Kidney epithelial cell (primary cell): ENCODE measurements at places on chromosomes 3 and 15. TPM values are rescaled to one million over a fixed set of nuclear protein-coding genes. Genes with fewer than 3 reads are reported as not detected.

DIPK2A gene
- total RNA-seq: 9.4 and 11.2 TPM in 2 replicates

THBS1 gene
- 67.3 and 84.0 TPM in 2 replicates for total RNA-seq

ATP13A5 gene
- not detected in 2 replicates for total RNA-seq

SAMMSON gene
- not detected in 2 replicates for total RNA-seq

CASR gene
- 0.04 and 0.07 TPM in 2 replicates for total RNA-seq

TRPM1 gene
- 1.2 TPM in 1 of 2 replicates, not detected in the other for total RNA-seq

VWA5B2 gene
- total RNA-seq: 0.07 TPM in 1 of 2 replicates, not detected in the other

CCDC54 gene
- not detected in 2 replicates for total RNA-seq

CEMIP gene
- under 0.01 and 0.07 TPM in 2 replicates for total RNA-seq

CISH gene
- 3.8 and 4.8 TPM in 2 replicates for total RNA-seq

NLGN1 gene
- total RNA-seq: 0.21 and 4.5 TPM in 2 replicates

GDPGP1 gene
- total RNA-seq: 8.1 and 11.0 TPM in 2 replicates

FGF7 gene
- not detected in 2 replicates for total RNA-seq

BCL6 gene
- total RNA-seq: 5.8 and 8.9 TPM in 2 replicates

KY gene
- 0.04 and 0.27 TPM in 2 replicates for total RNA-seq

GP9 gene
- not detected in 2 replicates for total RNA-seq

HYKK gene
- total RNA-seq: 3.9 and 4.4 TPM in 2 replicates

GRCh38 chr3:60190073-60190472 is 1061.2 kb downstream of the FHIT start:
- no peak for DNase-seq

- DNase-seq: no peak
Measured at GRCh38 chr3:188769831-188770230, 401.9 kb upstream of the TPRG1 start.

DNA sequence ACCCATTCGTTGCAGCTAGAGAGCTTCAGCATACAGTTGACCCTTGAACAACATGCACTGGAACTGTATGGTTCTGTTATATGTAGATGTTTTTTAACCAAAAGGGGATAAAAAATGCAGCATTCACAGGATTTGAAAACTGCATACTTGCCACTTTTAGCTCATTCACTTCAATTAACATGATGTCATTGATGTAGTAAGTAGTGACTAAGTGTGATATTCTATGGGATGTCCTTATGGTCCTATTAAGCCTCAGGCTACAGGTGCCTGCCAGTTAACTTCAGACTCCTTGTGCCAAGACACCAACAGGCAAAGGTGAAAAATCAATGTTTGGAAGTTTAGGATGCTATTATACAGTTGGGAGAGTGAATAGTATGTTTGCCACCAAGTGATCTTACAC is 553.6 kb upstream of the NECTIN3 start:
- no peak for DNase-seq

DNA sequence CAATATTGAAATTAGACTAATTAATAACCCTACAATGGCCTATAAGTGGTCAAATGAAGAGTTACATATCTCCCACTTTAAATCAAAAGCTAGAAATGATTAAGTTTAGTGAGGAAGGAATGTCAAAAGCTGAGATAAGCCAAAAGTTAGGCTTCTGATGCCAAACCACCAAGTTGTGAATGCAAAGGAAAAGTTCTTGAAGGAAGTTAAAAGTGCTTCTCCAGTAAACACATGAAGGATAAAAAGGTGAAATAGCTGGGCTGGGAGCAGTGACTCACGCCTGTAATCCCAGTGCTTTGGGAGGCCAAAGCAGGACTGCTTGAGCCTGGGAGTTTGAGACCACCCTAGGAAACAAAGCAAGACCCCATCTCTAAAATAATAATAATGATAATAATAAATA is 46.9 kb upstream of the DCUN1D1 start:
- no peak for DNase-seq

- no peak for DNase-seq
Measured at GRCh38 chr15:71943806-71944205, 133.5 kb downstream of the NR2E3 start.

- DNase-seq: no peak
Measured at GRCh38 chr15:66831801-66832390, 129.9 kb downstream of the SMAD6 start.

- DNase-seq: no peak
Measured at GRCh38 chr3:73999501-73999900, 374.8 kb upstream of the PDZRN3 start.

- DNase-seq: no peak
Measured at GRCh38 chr15:62994439-62994838, 48.1 kb upstream of the TPM1 start.

DNA sequence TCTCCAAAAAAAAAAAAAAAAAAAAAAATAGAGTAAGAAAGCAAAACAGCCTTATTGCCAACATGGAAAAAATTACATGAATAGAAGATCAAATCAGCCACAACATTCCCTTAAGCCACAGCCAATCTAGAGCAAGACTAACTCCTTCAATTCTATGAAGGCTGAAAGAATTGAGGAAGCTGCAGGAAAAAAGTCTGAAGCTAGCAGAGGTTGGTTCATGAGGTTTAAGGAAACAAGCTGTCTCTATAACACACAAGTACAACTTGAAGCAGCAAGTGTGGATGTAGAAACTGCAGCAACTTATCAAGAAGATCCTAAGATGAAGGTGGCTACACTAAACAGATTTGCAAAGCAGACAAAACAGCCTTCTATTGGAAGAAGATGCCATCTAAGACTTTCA is 9.3 kb downstream of the PARL start:
- no peak for DNase-seq

DNA sequence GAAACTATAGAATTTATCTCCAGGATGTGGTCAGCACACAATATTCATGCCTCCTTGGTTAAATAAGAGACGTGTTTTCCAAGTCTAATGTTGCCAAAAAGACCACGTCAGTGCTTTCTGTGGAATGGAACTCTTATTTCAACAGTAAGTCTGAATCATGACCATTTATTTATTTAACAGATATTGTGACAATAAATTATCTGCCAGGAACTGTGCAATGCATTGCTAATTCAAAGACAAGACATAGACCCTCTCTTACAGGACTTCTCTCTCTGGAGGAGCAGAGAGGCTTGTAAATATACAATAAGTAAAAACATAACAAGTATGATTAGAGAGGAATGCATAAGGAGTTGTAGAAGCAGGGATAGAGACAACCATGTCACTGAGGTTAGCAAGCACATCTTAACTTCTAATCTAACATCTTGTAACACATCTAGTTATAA is 227.5 kb downstream of the DTWD1 start:
- DNase-seq: peak; percentile 10

- DNase-seq: no peak
Measured at GRCh38 chr15:55993804-55994560, 570 bp upstream of the NEDD4 start.

GRCh38 chr15:25600751-25601150 is 161.9 kb upstream of the UBE3A start:
- DNase-seq: no peak

DNA sequence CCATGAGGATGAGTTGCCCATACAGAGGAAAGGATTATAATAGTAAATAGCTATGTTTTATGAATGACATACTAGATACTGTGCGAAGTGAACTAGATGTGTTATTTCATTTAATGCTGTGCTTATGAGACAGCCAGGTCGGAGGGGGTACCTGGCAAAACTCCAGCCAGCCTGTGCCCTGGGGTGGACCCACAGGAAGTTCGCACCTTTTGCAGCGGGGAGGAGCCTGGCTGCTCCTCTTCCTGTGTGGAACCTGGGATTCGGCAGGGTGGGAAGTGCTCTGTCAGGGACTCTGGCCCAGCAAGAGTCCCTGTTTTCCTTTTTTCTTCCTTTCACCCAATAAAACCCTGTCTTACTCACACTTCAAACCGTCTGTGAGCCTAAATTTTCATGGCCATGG is 452.2 kb downstream of the IL5RA start:
- DNase-seq: no peak

GRCh38 chr15:90201944-90202375 is 830 bp downstream of the SEMA4B start:
- no peak for DNase-seq

GRCh38 chr15:52408823-52409222 is 113.2 kb upstream of the MYO5C start:
- DNase-seq: no peak

DNA sequence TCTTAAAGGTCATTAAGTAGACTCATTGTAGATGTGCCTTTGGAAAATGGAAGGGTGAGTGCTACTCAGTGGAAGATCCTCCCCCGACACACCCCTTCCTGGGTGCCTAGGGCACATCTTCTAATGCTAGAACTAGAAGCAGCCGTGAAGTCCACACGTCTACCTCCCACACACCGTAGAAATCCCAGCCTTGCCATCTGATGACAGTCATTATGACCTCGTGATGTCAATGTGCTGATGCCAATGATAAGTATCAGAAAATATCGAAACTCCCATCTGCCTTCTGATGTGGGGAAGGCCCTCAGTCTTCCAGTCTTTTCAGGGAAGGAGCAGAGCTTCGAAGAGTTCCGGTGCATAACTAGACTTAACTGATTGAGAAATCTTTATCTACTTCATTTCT is 282.1 kb upstream of the ROPN1 start:
- DNase-seq: no peak

GRCh38 chr3:155065537-155065936 is 14.6 kb upstream of the MME start:
- DNase-seq: peak; percentile 64

GRCh38 chr15:62588938-62589670 is 424.0 kb upstream of the C2CD4B start:
- DNase-seq: no peak

DNA sequence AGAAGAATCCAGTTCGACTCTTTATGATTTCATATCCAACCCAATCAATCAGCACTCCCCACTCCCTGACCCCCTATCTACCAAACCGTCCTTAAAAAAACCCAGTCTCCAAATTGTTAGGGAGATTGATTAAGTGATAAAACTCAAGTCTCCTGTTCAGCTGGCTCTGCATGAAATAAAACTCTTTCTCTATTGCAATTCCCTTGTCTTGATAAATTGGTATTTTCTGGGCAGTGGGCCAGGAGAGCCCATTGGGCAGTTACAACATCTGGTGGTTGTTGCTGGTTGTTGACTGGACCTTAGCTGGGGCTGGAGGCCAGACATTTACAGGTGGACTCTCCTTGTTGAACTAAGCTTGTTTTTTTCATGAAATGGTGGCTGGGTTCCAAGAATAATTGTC is 642.3 kb downstream of the ROBO2 start:
- no peak for DNase-seq

DNA sequence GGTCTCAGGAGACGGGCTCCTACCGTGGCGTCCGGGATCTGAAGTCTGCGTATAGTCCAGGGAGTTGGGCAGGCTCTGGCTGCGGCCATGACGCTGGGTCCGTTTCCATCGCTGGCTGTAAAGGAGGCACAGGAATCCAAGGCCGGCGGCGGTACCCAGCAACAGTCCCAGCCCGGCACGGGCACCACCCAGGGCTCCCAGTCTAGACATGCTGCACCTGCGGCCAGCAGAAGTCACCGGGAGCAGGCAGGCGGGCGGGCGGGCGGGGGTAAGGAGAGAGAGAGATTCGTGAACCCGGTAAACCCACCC is 526 bp downstream of the RMDN3 start:
- no peak for DNase-seq

- no peak for DNase-seq
Measured at GRCh38 chr15:95202569-95203349, 971.4 kb downstream of the MCTP2 start.

GRCh38 chr15:96756146-96756545 is 425.6 kb downstream of the NR2F2 start:
- DNase-seq: no peak

DNA sequence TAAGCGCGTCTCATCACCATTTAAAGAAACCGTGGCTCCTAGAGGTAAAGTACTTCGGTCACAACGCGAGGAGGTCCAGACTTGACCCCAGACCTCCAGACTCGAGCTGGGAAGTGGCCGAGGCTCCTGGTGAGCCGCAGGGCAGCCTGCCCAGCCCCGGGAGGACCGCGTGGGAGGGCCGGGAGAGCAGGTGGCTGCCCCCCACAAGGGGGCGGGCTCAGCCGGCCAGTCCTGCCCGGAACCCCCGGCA is at the start of gene SLC27A2:
TSS of gene SLC27A2 (plus strand) at position 228 of the 250 bp plus-strand sequence. CDS start 232 bp downstream, outside the sequence.
- DNase-seq: no peak

DNA sequence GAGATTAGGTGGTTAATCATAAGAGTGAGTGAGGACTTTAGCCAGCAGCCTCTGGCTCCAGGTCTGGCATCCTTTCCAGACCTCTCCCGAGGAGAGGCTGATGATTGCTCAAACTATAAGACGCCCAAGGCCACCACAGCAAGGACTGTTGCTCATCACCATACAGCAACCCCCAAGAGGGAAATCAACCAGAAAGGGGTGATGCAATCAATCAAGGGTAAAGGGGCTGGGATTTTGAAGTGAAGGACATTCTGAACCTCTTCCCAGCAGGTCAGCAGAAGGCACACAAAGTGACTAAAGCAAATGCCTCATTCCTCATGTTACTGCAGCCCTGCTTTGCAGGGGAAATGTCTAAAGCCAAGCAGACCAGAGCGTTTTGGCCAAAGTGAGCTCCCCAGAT is 247.3 kb upstream of the IGF1R start:
- no peak for DNase-seq
